ENCODE measurements at places on chromosomes 2 and 18.

DNA sequence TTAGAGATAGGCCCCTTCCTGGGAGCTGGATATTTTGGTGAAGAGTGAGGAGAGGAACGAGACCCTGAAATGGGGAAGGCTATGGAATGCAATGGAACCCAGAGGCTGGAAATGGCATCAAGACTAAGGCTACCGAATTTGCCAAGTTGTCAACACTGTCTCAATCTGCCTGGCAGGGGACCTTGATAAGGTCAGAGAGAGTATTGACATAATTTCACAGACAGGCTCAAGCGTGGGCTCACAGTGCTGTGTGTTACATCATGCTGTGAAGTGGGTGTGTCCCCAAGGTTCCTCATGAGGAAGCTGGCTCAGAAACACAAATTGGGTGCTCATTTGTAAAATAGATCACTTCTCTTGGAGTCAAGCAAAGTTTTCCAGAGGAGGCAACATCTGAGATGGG is 51.8 kb upstream of the CYRIA start:
- no peak for DNase-seq

DNA sequence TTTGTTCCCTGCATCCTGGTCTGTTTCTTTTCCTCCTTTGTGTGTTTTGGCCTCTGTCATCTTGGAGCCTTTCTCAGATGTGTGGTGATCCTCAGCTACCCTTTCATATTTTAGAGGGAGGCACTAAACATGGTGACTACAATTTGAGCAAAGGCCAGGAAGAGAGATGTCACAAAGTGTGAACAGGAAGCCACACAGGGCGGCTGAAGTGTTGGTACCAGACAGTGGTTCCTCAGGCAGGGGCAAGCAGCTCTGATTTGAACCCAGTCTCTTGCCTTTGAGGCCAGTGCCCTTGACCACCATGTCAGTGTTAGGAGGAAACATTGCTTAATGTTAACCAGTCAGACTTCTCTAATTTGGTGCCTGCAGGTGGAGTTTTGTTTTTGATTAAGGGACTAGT is 9.2 kb downstream of the LRRFIP1 start:
- no peak for DNase-seq

DNA sequence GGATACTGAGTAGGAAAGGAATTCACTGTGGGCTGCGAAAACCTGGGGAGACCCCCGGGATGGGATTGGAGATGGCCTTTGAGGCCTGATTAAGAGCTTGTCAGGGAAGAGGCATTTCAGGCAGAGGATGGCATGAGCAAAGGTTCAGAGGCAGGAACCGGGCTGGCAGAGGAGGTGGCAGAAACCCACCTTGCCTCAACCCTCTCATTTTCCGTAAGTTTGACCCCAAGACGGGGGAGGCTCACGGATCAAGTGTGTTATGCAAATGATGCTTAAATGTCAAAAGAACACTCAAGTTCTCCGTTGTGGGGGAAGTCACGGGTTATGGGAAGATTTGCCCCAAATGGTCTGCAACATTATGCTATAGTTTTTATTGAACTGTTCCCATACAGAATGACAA is 88.3 kb downstream of the MYCN start:
- DNase-seq, result no peak

DNA sequence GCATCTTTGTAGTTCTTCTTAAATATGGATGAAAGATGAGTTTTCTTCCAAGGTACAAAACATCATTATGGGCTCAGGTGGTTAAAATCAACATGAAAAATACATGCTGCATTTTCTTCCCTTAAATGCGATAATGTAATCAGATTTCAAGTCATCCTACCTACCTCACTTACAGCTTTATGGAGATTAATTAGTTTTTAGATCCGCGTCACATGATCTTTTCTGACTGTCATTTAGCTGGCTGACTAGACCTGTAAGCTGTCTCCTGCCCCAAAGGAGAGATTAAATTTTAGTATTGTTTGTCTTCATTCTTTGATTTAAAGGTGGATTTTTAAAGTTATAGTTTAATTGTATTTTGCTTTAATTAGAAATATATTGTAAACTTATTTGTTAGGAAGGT is 678.0 kb upstream of the ZEB2 start:
- DNase-seq, result no peak

GRCh38 chr2:214103276-214104001 is 307.4 kb upstream of the VWC2L start:
- no peak for DNase-seq

DNA sequence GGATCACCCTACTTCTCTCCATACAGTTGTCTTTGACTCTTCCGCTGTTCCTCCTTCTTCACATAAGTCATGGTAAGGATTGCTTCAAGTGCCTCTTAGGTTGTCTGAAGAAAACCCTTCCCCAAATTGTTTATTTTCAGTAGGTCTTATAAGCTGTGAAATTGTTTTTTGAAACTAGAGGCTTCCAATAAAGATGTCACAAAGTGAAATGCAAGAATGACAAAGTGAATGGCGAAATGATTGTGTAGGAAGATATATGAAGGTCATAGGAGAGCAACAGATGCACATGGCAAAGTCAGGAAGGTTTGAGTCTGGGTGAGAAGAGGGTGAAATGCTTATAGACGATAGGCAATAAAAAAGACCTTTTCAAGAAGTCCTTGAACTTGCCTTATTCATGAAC is 548.8 kb downstream of the PARD3B start:
- no peak for DNase-seq

- no peak for DNase-seq
These were observed 52.7 kb upstream of the TMEFF2 start for GRCh38 chr2:192247456-192247855.
